Keratinocyte (primary cell): ENCODE measurements at places on chromosomes 6 and 20. TPM values are rescaled to one million over a fixed set of nuclear protein-coding genes. Genes with fewer than 3 reads are reported as not detected.
A peak's percentile ranks its signal among the peaks of the same experiment; 100 is the strongest.

- DNase-seq, result no peak
- peaks cover 15% of the 10 kb centered on the region for H3K36me3 ChIP-seq
- H3K4me3 ChIP-seq, result no peak overlapping the region
These were observed 55.5 kb downstream of the TCP11 start for GRCh38 chr6:35085359-35086281.

GRCh38 chr20:962223-962622, 39.9 kb downstream of the RSPO4 start:
- H3K4me3 ChIP-seq, result no peak overlapping the region
- H3K36me3 ChIP-seq, result no peaks in the 10 kb centered on the region
- H3K27ac ChIP-seq, result no peak overlapping the region
- DNase-seq, result no peak
- H3K27me3 ChIP-seq, result peaks cover 15% of the 10 kb centered on the region

DNA sequence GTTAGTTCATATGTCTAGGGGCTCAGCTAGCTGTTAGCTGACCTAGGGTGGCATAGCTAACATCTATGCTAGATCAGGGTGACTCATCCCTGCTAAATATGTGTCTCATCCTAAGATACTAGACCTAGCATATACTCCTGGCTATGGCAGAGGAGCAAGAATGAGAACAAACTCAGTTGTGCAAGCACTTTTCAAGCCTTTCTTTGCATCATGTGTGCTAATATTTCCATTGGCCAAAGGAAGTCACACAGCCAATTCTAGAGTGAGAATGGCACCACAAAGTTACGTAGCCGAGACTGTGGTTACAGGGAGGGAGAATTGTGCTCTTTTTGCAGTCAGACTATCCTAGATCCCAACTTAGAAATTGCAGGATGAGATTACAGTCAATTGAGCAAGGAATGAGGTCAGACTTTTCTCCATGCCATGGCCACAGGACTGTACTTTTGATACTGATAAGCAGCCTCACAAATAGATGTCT, 78.7 kb downstream of the PLCB4 start:
- DNase-seq, result no peak
- H3K4me3 ChIP-seq, result no peak overlapping the region
- no peak overlapping the region for H3K27ac ChIP-seq
- H3K4me1 ChIP-seq, result no peaks in the 10 kb centered on the region

DNA sequence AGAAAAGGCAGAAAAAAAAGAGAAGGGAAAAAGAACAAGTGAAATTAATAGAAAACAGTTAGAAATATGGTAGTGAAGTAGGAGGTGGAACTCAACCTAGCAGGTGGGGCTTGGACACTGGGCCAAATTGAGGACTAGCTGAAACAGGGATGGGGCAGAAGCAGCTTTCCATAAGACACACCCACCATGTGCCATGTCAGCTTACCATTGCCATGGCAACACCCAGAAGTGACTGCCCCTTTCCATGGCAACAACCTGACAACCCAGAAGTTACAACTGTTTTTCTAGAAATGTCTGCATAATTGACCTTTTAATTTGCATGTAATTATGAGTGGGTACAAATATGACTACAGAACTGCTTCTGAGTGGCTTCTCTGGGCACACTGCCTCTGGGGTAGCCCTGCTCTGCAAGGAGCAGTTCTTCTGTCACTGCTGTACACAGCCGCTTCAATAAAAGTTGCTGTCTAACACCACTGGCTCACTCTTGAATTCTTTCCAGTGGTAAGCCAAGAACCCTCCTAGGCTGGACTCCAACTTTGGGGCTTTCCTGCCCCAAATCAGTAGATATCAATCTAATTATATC, 35.9 kb upstream of the SLC24A3 start:
- no peak overlapping the region for H3K27ac ChIP-seq
- no peak for DNase-seq
- no peak overlapping the region for H3K4me3 ChIP-seq
- no peaks in the 10 kb centered on the region for H3K36me3 ChIP-seq
- no peaks in the 10 kb centered on the region for H3K4me1 ChIP-seq

DNA sequence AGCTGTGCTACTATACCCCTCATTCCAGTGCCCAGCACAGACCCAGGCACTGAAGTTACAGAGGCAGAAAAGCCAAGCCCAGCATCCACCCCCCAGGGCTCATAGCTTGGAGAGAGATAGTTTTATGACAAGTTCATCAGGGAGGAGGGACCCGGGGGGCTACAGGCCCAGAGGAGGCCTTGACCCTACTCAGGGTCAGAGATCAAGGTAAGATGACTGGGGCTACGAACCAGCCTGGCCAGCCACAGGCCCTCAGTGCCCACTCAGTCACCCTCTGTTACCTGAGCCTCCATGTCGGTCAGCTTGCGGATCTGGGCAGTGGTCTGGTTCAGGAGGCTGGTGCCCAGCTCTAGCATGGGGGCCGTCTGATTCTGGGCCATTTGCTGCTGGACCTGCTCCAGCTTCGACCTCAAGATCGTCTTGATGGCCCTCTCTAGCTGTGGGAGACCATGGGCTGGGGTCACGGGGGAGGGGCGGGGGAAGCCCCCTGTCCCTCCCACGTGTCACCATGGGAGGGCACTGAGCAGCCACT, 26.1 kb downstream of the ANGPT4 start:
- DNase-seq, result no peak
- H3K36me3 ChIP-seq, result no peaks in the 10 kb centered on the region
- no peak overlapping the region for H3K4me3 ChIP-seq
- no peak overlapping the region for H3K27ac ChIP-seq
- H3K27me3 ChIP-seq, result peaks cover 6% of the 10 kb centered on the region

DNA sequence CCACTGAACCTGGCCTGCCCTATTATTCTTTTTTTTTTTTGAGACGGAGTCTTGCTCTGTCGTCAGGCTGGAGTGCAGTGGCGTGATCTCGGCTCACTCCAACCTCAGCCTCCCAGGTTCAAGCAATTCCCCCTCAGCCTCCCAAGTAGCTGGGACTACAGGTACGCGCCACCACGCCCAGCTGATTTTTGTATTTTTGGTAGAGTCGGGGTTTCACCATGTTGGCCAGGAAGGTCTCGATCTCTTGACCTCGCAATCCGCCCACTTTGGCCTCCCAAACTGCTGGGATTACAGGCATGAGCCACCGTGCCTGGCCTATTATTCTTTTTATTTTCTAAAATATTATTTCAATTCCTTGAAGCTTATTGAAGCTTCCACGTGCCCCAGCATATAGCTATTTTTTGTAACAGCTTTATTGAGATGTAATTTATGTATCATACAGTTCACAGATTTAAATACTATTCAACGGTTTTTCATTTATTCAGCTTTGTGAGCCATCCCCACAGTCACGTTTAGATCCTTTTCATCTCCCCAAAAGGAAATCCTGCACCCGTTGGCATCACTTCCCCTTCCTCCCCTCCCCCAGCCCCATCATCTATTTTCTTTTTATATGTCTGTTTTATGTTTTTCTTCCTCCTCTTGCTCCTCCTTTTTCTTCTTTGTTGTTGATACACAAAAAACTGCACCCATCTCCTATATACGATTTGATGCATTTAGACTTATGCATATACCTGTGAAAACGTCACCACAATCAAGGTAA, 13.5 kb upstream of the MDFI start:
- no peak overlapping the region for H3K4me3 ChIP-seq
- no peaks in the 10 kb centered on the region for H3K27me3 ChIP-seq
- H3K27ac ChIP-seq, result peak overlapping the region; percentile 79
- peaks cover 47% of the 10 kb centered on the region for H3K4me1 ChIP-seq
- no peaks in the 10 kb centered on the region for H3K36me3 ChIP-seq

DNA sequence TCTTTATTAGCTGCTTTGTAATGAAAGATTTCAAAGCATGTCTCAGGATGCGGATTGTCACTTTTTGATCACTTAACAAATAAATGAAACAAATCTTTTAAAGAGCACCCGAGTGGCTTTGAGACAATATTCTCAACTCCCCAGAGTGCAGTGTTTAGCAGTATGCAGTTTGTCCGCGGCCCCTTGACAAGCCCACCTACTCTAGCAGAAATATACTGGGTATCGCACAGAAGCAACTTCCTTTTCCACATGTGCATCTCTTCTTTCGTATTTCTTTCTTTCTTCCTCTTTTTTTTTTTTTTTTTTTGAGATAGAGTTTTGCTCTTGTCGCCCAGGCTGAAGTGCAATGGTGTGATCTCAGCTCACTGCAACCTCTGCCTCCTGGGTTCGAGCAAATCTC, 84.5 kb upstream of the FAM184A start:
- no peak for DNase-seq
- H3K27ac ChIP-seq, result no peak overlapping the region
- H3K36me3 ChIP-seq, result no peaks in the 10 kb centered on the region
- no peaks in the 10 kb centered on the region for H3K4me1 ChIP-seq
- H3K4me3 ChIP-seq, result no peak overlapping the region
- peaks cover 4% of the 10 kb centered on the region for H3K27me3 ChIP-seq

GRCh38 chr6:7180751-7181150, 73.0 kb downstream of the RREB1 start:
- peaks cover 4% of the 10 kb centered on the region for H3K4me1 ChIP-seq
- DNase-seq, result no peak
- peaks cover 20% of the 10 kb centered on the region for H3K36me3 ChIP-seq
- no peak overlapping the region for H3K27ac ChIP-seq
- no peak overlapping the region for H3K4me3 ChIP-seq
- H3K27me3 ChIP-seq, result no peaks in the 10 kb centered on the region

DNA sequence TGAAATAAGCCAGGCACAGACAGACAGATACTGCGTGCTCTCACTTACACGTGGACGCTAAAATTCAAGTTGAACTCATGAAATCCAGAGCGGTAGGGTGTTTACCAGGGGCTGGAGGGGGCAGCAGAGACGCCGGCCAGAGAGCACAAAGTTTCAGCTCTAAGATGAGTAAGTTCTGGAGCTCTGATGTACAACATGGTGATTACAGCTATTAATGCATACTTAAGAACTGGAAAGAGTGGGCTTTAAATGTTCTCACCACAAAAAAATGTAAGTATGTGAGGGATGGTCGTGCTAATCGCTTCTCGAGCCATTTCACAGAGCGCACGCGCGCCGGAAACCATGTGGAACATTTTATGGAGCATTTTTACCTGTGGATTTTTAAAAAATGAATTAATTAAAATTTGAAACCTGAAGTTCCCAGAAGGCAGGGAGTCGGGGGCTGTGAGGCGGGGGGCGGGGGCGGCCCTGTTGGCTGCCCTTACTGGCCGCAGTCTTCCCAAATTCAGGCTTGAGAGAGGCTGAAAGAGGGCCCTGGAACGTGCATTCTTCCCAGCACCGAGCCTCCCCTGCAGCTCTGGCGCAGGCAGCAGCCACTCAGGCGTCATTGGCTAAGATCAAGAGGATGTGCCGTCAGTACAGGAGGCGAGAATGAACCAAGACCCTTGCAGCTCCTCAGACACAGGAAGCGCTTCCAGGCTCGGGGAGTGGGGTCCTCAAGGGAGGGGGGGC, 8.5 kb upstream of the SLCO4A1 start:
- DNase-seq, result no peak
- H3K36me3 ChIP-seq, result no peaks in the 10 kb centered on the region
- peaks cover 2% of the 10 kb centered on the region for H3K4me1 ChIP-seq
- H3K4me3 ChIP-seq, result no peak overlapping the region

- H3K36me3 ChIP-seq, result no peaks in the 10 kb centered on the region
- H3K4me1 ChIP-seq, result no peaks in the 10 kb centered on the region
- H3K4me3 ChIP-seq, result no peak overlapping the region
- H3K27ac ChIP-seq, result no peak overlapping the region
- H3K27me3 ChIP-seq, result no peaks in the 10 kb centered on the region
These were observed 243.0 kb upstream of the KHDRBS2 start for GRCh38 chr6:62528894-62529526.

GRCh38 chr6:40436685-40437604, 150.2 kb downstream of the LRFN2 start:
- H3K27ac ChIP-seq, result no peak overlapping the region
- peaks cover 30% of the 10 kb centered on the region for H3K4me1 ChIP-seq
- DNase-seq, result no peak
- no peaks in the 10 kb centered on the region for H3K27me3 ChIP-seq
- H3K36me3 ChIP-seq, result no peaks in the 10 kb centered on the region

GRCh38 chr6:167020206-167020605, 21.0 kb downstream of the CEP43 start:
- no peak for DNase-seq
- H3K27ac ChIP-seq, result no peak overlapping the region
- no peaks in the 10 kb centered on the region for H3K27me3 ChIP-seq

Gene CAGE1
- 0.03 to 0.04 TPM (median 0.03 TPM) in 3 replicates for polyA plus RNA-seq

Gene HTR1E
- not detected in 3 replicates for polyA plus RNA-seq

Gene ARG1
- 0.13 to 0.17 TPM in 2 of 3 replicates, not detected in the other for polyA plus RNA-seq

Gene SNRPB
- 149 to 209 TPM (median 199 TPM) in 3 replicates for polyA plus RNA-seq

Gene UST
- polyA plus RNA-seq, result 5.0 to 6.1 TPM (median 6.0 TPM) in 3 replicates
